ENCODE measurements at places on chromosomes 16 and 17. TPM values are rescaled to one million over a fixed set of nuclear protein-coding genes. Genes with fewer than 3 reads are reported as not detected.

GRCh38 chr16:72051818-72052217 lies 2.5 kb upstream of the HP start:
- no peaks in the 10 kb centered on the region for H3K27me3 ChIP-seq
- no peaks in the 10 kb centered on the region for H3K36me3 ChIP-seq
- H3K4me1 ChIP-seq = no peaks in the 10 kb centered on the region
- no peak for DNase-seq
- no peak overlapping the region for H3K4me3 ChIP-seq

DNA sequence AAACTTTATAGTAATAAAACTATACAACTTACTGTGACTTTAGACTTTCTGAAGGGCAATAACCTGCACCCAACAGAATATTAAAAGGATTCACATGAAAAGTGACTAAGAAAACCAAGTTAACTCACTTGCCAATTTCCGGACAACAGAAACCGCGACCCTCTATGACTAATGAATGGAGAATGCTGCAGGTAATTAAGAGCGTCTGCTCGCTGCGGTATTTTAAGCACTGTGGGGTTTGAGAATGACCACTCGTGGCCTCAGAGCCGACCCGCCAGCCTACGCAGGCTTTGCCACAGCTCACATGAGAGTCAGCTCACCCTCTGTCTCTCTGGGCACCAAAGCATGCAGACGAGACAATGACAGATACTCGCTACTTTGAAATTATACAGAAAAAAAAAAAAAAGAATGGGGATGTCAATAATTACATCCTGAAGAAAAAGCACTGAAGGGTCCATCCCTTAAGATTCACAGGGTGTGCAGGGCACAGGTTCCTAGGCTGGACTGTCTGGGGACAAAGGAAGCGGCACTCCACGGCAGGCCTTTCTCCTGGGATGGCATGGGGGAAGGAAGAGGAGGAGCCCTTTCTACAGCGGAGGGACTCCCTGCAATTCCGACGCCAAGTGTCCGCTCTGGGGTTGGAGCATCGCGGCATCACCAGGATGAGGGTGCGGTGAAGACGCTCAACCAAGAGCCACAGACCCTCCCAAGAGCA lies 35.0 kb downstream of the ZCCHC14 start:
- H3K36me3 ChIP-seq = peaks cover 9% of the 10 kb centered on the region
- H3K27ac ChIP-seq = no peak overlapping the region
- no peak for DNase-seq
- peaks cover 5% of the 10 kb centered on the region for H3K4me1 ChIP-seq
- H3K27me3 ChIP-seq = no peaks in the 10 kb centered on the region

Gene SLC7A6
- 69.6 TPM for total RNA-seq

- H3K27me3 ChIP-seq = no peaks in the 10 kb centered on the region
- peak overlapping the region; percentile 28 for H3K4me3 ChIP-seq
- H3K4me1 ChIP-seq = peaks cover 27% of the 10 kb centered on the region
- H3K27ac ChIP-seq = no peak overlapping the region
- H3K36me3 ChIP-seq = no peaks in the 10 kb centered on the region
Observed at GRCh38 chr17:81034168-81034777, 678 bp upstream of the BAIAP2 start.

Gene SYNRG
- total RNA-seq = 137 TPM

DNA sequence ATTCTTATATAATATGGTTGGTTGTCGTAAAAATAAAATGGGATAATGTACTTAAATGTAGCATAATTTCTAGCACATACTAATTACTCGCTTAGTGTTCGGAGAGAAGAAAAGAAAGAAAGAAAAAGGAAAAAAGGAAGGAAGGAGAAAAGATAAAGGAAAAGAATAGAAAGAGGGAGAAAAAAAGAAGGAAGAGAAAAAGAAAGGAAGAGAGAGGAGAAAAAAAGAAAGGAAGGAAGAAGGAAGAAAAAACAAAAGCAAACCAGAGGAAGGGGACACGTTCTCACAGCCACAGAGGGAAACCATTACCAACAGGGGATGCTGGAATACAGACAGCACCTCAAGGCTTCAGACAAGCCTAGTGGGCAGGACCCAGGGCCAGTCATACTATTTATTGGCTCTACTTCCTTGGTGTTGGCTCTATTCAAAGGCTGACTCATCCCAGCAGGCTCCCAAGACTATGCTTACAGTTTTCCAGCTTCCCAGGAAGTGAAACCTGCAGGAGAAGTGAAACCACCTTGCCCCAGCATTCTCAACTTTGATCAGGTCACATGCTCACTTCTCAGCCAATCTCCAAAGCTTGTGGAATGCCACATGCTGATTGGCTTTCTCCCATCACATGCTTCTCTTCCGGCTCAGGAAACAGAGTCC lies 273.5 kb upstream of the IRX5 start:
- H3K4me3 ChIP-seq = no peak overlapping the region
- no peaks in the 10 kb centered on the region for H3K36me3 ChIP-seq
- DNase-seq = no peak
- H3K4me1 ChIP-seq = no peaks in the 10 kb centered on the region
- no peaks in the 10 kb centered on the region for H3K27me3 ChIP-seq

DNA sequence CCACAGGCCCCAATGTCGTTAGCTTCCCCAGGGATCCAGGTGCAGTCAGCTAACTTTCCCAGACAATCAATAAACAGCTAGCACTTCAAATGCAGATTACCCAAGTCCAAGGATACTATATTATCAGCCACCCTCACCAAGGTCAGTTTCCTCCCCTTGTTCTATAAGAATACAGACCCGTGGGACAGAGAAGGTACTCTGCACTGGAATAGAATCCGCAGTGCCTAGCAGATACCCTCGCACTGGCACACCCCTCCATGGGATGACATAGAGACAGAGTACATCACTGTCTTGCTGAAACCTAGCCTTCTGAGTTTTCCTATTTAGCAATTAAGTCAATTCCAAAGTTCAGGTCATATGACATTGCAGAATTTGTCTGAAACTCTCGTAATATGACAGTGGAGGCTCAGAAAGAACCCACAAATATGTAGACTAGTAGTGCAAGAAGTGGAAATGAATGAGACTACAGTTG lies 40.0 kb upstream of the ABCA10 start:
- H3K27me3 ChIP-seq = no peaks in the 10 kb centered on the region
- H3K4me3 ChIP-seq = no peak overlapping the region
- no peak overlapping the region for H3K27ac ChIP-seq
- H3K36me3 ChIP-seq = peaks cover 4% of the 10 kb centered on the region

DNA sequence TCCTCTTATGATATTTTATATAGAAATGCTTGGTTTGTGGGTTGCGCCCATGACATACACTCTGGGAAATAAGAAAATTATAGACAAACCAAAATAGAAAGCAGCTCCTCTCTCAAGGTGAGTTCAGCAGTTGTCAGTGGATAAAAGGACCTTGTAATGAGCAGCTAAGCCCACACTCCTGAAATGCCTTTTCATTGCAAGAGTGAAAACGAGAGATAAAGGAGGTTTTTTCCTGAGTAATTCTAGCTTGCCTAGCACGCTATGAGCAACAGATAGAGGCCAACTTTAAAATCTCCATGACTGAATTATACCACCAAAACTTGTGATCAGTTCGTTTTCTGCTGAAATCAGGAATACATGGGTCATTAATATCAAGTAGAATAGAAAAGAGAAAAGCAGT lies 261.8 kb upstream of the CACNG5 start:
- no peaks in the 10 kb centered on the region for H3K4me1 ChIP-seq
- no peaks in the 10 kb centered on the region for H3K27me3 ChIP-seq
- no peaks in the 10 kb centered on the region for H3K36me3 ChIP-seq
- no peak for DNase-seq

GRCh38 chr17:65902155-65902554 lies 289.8 kb downstream of the CEP112 start:
- no peak overlapping the region for H3K4me3 ChIP-seq
- H3K36me3 ChIP-seq = no peaks in the 10 kb centered on the region
- DNase-seq = no peak
- H3K27ac ChIP-seq = no peak overlapping the region

Gene TAOK2
- 41.5 TPM for total RNA-seq

Gene ZNF205
- total RNA-seq = not detected

DNA sequence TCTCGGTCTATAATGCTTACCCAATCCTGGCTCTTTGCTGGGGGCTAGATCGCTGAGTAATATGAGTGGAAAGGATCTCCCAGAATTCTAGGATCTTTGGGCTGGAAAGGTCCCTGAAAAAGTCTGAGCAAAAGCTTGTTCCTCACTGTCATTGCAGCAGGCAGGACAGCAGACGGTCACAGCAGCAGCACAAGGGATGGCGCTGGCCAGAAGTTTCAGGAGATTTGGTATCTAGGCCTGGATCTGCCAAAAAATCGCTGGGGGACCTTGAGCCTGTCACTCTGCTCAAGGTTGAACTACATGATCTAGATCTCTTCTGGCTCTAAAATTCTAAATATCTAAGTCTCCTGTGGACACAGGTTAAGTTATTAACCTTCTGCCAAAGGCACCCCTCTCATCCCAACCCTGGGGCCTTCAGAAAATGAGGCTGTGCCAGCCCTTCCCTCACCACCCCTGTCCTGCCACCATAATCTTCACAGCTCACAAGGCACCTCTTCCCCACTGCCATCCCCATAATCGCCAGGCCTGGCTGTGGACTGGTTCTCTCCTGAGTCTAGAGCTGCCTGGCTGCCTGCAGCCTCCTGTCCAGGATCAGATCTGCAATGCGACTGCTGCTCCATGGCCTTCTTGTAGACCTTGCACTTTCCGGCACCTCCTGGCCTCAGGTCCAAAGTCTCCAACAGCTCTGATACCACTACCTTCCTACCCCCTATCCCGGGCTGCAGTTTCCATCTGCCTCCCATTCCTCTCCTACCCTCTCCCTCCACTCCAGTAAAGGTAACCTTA lies 10.2 kb downstream of the MYO18A start:
- no peaks in the 10 kb centered on the region for H3K27me3 ChIP-seq
- H3K36me3 ChIP-seq = no peaks in the 10 kb centered on the region
- no peak for DNase-seq

DNA sequence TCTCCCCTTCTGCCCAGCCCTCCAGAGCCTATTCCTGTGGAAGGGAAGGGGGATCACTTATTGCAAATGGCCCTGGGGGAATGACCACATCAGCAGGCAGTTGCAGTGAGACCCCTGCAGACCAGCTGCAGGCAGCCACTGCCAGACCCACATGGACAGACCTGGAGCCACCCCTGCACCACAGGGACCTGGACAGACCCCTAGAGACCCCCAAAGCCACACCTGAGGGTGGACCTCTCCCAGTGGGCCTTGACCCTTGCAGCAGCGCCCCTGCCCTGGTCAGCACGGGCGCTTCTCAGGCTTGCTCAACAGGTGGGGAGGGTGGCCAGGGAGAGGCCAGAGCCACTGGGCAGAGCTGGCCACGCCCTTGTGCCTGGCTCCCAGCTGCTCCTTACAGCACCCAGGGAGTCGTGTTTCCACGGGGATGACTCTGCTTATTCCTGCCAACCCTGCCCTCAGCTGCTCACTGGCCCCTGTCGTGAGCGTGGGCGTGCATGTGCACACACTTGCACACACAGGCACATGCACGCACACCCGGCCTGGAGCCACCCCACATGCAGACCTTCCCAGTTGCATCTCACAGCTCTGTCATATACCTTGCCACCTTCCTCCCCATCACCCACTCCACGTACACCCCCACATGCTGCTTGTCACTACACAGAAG lies 1.3 kb upstream of the SCN4A start:
- no peaks in the 10 kb centered on the region for H3K36me3 ChIP-seq
- no peak for DNase-seq
- no peak overlapping the region for H3K27ac ChIP-seq
- H3K4me3 ChIP-seq = no peak overlapping the region
- H3K27me3 ChIP-seq = no peaks in the 10 kb centered on the region
